Liver (tissue), 10 donors: ENCODE measurements at places on chromosomes 16 and 17. TPM values are rescaled to one million over a fixed set of nuclear protein-coding genes. Genes with fewer than 3 reads are reported as not detected.

Gene TNFRSF12A
- total RNA-seq: 8.8 TPM

DNA sequence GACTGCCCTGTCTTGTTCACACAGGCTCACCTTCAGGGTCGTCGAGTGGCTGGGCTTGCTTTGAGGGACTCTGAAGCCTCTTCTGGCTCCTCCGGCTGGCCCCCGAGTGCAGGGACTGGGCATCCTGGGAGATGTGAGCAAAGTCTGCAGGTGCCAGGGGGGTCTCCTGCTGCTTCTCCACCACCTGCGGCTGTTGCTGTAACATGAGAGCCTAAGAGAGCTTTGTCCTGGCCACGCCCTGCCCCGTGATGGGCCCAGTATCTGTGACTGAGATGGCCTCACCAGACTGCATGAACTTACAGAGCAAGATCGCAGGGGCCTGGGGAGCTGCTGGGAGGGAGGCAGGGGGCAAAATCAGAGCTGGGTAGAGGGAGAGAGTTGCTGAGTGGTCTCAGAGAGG, 12.5 kb downstream of the ERN2 start:
- no peak for DNase-seq

Gene TBC1D3D
- total RNA-seq: not detected

GRCh38 chr17:3690094-3690715, 5.8 kb downstream of the P2RX5 start:
- DNase-seq: no peak

GRCh38 chr16:1902547-1903219, 15.5 kb downstream of the HS3ST6 start:
- no peak for DNase-seq

DNA sequence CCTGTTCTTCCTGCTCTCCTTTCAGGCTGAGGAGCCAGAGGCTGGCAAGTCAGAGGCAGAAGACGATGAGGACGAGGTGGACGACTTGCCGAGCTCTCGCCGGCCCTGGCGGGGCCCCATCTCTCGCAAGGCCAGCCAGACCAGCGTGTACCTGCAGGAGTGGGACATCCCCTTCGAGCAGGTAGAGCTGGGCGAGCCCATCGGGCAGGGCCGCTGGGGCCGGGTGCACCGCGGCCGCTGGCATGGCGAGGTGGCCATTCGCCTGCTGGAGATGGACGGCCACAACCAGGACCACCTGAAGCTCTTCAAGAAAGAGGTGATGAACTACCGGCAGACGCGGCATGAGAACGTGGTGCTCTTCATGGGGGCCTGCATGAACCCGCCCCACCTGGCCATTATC, 25.6 kb upstream of the LGALS9 start:
- no peak for DNase-seq

DNA sequence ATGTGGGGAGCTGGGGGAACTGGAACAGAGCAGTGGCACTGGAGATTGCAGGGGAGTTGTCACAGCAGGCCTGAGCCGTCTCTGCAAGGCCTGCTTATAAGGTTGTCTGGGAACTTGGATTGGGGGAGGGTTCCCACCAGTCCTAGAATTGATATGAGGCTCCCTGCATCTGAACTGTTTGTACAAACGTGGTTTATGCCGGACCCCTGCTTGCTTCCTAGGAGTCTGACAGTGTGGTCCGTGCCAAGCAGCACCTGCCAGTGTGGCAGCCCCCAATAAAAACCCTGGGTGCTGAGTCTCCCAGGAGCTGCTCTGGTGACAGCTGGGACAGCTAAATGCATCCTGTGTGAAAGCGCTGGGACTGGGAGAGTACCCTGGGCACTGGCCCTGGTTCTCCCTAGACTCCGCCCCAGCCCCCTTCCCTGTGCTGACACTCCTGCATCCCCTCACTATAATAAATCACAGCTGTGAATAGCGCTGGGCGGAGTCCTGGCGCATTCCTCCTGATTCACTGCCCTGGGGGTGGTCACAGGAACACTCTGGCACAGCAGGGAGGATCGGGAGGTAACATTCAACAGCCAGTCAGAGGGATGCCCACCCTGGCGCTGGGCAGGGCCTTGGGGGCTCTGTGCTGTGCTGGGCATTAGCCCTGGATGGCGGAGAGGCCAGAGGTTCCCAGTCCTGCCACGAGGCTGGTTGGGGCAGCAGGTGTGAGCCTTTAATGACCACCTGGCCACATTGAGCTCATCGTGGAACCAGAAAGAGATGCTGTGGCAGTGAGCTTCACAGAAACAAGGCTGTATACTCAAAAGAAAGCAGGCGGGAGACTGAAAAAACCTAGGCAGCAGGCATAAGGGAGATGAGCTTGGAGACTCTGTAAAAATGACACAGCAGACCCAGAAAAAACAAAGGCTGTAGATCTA, 45.6 kb downstream of the RMI2 start:
- DNase-seq: no peak

- no peak for DNase-seq
Measured at GRCh38 chr16:17936766-17937402, 399.7 kb downstream of the NPIPA8 start.

Gene IL21R
- total RNA-seq: 0.84 TPM

DNA sequence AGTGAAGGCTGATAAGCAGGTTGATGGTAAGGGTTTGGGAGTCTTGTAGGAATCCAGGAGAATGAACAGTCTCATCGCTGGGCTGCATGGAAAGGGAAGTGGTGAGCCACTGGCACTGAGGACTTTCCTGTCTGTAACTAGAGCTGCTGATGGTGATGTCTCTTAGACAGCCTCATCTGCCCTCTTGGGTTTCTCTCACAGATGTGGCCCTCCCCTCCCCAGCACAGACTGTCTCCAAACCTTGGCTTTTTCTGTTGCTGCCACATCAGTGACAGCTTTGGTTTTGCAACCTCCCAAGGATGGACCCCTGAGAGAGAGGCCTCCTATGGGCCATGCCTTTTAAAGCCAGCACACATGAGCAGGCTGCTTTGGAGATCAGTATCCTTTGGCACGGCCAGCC, 16.9 kb downstream of the PLCG2 start:
- no peak for DNase-seq

DNA sequence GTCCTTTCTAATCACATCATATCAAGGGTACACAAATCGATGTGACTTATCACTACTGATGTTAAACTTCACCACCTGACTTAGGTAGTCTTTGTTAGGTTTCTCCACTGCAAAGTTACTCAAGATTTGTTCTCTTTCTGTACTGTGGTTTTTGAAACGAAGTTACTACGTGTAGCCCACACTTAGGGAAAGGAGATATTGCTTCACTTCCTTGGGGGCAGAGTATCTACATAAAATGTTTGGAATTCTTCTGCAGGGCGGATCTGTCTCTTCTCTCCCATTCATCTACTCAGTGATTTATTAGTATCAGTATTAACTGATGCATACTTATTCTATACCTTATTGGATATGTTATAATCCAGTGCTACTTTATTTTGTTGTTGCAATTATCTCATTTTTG, 403.6 kb upstream of the MON1B start:
- no peak for DNase-seq

DNA sequence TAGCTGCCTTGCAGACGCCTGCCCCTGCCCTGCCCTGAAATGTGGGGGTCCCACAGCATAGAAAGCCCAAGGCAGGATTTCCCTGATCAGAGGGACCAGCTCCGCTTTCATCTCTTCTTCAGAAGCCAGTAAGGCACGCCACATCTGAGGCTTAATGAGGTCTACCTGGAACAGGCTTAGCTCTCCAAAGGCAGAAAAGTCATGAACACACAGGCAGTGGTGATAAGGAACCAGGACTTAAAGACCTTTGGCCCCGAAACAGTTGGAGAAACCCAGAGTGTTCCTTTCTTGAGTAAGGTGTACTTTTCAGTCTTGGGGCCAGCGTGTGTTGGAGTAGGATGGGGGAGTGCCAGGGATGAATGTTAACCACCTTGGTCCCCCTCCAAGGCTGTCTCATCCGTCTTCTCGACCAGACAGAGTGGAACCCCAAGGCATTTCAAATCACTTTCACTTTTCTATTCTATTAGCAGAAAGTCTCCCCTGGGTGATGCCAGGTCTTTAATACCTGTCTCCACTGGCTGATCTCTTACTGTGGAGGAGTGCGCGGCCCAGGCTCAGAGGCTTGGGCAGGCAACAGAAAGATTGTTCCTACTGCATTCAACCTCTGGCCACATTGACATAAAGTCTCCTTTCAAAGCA, 43.9 kb downstream of the TMEM186 start:
- no peak for DNase-seq

Gene FNDC8
- not detected for total RNA-seq

DNA sequence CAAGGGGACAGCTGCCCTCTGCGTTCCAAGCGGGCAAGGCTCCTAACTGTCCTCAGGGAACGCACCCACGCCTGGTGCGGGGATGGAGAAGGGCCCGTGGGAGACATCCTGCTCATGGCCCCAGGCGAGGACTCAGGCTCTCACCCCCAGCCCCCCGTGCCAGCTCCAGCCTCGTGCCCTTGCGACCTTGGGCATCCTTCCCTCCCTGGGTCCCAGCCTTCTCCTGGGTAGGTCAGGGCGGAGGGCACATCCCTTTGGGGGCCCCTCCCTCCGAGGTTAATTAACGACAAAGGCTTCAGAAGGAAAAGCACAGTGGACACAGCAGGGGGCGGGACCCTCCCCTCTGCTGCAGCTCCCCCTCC, 3.0 kb downstream of the PGAP6 start:
- no peak for DNase-seq

DNA sequence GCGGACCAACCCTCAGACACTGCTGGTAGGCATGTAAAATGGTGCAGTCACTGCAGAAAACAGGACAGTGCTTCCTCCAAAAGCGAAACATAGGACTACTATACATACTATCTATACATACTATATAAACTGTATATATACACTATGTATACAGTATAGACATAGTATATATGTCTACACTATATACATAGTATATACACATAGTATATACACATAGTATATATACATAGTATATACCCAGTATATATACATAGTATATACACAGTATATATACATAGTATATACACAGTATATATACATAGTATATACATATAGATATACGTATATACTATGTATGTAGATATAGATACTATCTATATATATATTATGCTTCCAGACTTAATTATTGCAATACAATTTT, 6.4 kb upstream of the USP36 start:
- DNase-seq: no peak

DNA sequence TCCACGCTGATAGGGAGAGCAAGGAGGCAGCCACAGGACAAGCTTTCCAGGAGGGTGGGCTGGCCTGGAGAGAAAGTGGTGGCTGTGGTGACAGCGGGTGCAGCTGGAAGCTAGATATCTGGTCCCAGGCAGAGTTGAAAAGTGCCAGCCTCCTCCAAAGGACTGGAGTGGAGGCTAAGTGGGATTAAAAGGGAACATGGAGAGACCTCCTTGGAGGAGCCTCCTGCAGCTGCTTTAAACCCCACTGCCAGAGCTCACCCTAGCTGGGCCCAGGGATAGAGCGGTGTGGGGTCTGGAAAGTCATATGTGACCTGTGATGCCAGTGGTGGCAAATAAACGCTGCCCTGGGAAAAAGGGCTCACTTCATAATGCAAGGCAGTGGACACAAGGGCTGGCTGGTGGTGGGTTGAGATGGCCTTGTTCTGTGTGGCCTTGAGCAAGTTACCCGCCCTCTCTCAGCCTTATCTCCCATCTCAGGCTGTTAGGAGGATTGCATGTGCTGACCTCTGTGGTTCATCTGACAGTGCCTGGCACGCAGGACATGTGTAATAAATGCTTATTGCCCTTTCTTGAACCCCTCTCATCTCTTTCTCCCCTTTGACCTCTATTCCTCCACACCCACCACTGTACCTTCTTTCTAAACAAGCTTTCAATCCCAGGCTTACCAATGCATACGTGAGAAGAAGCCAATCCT, 61.0 kb upstream of the LGALS9 start:
- DNase-seq: no peak

GRCh38 chr16:1477033-1477432, 2.2 kb upstream of the CLCN7 start:
- no peak for DNase-seq

DNA sequence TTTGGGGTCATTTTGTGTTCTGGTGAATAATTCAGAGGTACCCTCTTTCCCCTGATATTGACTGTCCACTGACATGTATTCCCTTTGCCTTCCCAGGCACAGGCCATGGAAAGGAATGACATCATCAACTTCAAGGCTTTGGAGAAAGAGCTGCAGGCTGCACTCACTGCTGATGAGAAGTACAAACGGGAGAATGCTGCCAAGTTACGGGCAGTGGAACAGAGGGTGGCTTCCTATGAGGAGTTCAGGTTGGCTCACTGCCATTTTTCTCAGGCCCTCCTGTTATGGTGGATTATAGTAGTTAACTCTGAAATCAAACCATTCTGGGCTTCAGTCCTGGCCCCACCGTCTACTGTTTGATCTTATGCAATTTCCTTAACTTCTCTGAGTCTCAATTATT, 1.6 kb upstream of the EFTUD2 start:
- DNase-seq: no peak

DNA sequence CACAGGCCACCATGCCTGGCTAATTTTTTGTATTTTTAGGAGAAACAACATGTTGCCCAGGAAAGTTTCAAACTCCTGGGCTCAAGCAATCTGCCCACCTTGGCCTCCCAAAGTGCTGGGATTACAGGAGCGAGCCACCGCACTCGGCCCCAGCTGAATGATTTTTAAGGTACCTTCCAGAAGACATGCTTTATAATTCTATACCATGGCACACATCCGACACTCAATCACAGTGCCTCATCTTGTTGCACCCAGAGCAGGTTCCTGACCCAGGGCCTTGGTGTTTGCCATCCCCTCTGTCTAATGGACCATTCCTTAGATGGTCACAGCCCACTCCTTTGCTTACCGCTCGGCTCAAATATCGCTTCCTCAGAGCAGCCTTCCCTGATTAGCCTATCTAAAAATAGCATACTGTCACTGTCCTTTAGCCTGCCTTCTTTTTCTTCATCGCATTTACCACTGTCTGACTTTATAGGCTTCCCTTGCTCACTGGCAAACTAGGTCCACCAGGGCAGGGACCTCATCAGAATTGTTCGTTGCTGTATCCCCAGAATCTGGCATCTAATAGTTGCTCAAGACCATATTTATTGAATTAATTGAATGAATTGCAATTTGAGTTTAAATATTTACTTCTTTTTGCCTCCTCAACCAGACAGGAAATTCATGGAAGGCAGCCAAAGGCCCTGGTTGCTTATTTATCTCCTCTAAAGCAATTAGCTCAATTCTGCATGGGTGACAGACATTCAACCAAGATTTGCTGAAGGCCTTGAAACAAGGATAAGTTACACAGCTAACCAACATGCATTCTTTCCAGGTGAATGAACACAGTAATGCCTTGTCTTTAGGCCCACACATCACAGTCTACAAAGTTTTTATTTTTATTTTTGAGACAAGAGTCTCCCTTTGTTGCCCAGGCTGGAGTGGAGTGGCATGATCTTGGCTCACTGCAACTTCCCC, 6.3 kb upstream of the TENT4B start:
- DNase-seq: no peak

Gene FBXL16
- total RNA-seq: under 0.01 TPM
